Body of pancreas (tissue), 4 donors: ENCODE measurements at places on chromosomes 5 and 9.

GRCh38 chr5:137997726-137998213 lies 35.1 kb downstream of the FAM13B start:
- no peak for DNase-seq

- DNase-seq = no peak
Observed at GRCh38 chr5:138936225-138936967, 61.3 kb upstream of the LRRTM2 start.

DNA sequence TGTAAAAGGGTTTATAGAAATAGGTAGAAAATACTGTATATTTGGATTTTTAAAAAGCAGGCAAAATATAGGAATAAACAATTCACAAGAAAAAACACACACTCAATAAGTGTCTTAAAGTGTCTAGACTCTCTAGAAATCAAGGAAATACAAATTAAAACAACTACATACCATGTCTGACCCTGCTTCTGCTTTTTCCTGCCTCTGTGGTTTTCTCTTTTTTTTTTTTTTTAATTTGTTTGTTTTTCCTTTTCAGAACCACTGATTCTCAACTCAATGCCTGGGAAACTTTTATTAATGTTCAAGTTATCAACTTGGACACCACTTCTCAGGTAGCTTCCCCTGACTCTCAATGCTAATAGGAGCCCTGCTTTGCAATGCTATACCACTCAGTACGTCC lies 25.5 kb upstream of the TAS2R1 start:
- no peak for DNase-seq

DNA sequence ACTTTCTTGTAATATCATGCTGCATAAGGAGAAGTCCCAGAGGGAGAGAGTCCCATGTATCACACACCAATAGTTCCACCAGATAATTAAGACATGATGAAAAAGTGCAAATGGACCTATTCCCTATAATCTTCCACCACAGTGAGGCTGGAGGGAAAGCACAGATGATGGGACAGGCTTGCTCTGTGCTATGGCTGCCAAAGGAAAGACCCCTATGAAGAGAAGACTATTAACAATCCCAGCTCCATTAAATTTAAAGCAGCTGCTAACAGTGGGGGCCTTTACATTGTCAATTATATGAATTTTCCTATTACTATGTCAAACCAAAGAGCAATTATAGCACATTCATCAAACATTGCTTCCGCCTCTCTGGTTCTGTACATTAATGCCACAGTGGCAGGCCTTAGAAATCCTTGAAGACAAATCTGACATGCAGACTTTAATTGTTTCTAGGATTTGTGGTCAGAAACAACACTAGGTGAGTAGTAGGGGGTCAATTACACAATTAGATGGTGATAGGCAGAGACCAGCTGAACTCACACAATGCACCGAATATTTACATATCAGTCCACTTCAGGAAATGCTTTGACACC lies 551.3 kb downstream of the TLE1 start:
- DNase-seq = no peak

DNA sequence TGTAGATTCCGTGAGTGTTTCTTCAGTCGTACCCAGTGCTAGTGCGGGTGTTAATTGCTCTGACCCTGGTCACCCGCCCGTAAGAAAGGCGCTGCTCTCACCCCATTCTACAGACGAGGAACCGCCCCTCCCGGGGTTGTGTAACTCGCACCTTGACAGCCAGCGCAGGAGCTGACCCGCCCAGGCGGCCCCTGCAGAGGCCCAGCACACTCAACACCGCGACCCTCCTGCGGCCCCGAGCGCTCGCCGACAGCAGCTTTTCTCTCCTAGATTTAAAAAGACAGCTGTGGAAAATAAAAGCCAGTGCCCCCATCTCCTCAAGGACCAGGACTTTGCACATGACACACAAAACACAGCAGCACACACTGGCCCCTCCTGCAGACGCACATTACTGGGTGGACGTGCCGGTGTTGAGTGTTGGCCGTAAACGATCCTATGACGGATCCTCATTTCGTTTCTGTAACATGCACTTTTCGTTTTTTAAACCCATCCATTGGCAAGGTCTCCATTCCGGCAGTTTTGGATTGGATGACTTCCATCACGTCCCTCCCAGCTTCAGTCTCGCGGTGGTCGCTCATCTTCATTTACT lies 22.9 kb downstream of the OR2V2 start:
- DNase-seq = no peak

- no peak for DNase-seq
Observed at GRCh38 chr9:33146298-33146697, 20.8 kb downstream of the B4GALT1 start.

- no peak for DNase-seq
Observed at GRCh38 chr9:10144355-10144754, 468.4 kb downstream of the PTPRD start.

GRCh38 chr5:157326440-157327005 lies 60.6 kb downstream of the CYFIP2 start:
- DNase-seq = no peak

- no peak for DNase-seq
Observed at GRCh38 chr9:116124472-116125040, 29.0 kb upstream of the PAPPA start.

- peak; percentile 17 for DNase-seq
Observed at GRCh38 chr9:69946800-69947437, 96.7 kb upstream of the MAMDC2 start.

GRCh38 chr9:69546265-69546664 lies 125.9 kb downstream of the APBA1 start:
- no peak for DNase-seq

GRCh38 chr9:128788445-128788844 lies 1.4 kb downstream of the TBC1D13 start:
- DNase-seq = no peak

GRCh38 chr9:92468206-92468605 lies 14.1 kb downstream of the ASPN start:
- no peak for DNase-seq

GRCh38 chr5:73827106-73827450 lies 201.1 kb downstream of the ARHGEF28 start:
- DNase-seq = no peak

GRCh38 chr9:114367772-114368569 lies 19.8 kb downstream of the AKNA start:
- no peak for DNase-seq

GRCh38 chr5:157236423-157236822 lies 29.5 kb upstream of the CYFIP2 start:
- no peak for DNase-seq

GRCh38 chr5:99706160-99706559 lies 777.4 kb upstream of the CHD1 start:
- no peak for DNase-seq
